Thoracic aorta (tissue), 2 donors: ENCODE measurements at places on chromosomes 1 and 21.

DNA sequence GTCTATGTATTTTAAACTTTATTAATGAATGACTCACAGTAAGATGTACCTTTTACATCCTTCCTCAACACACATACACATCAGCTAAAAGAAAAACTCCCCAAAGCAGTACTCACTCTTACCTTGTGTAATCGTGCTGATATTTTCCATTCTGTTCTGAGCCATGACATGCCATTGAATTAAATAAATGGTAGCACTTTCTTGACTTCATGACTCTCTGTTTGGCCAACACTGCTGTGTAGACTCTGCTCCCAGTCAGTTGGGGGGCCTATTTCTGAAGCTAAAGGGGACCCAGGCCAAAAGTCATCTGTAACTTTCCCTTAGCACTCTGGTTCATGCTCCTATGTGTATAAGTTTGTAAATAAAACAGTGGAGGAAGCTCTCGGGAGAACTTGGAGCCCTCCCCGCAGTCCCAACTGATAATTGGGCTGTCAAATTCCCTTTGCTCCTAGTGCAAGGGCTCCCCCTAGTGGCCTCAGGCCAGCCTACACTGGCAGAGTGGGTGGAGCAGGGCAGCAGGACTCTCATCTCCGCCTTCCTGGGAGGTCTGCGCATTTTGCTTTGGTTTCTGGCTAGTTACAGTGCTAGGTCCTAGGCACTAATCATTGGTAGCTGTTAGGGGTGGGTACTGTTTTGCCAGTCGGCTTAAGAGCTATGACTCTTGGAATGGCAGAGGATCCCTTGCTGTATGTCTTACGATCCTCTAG, 1.7 kb upstream of the FYB2 start:
- no peak for DNase-seq

DNA sequence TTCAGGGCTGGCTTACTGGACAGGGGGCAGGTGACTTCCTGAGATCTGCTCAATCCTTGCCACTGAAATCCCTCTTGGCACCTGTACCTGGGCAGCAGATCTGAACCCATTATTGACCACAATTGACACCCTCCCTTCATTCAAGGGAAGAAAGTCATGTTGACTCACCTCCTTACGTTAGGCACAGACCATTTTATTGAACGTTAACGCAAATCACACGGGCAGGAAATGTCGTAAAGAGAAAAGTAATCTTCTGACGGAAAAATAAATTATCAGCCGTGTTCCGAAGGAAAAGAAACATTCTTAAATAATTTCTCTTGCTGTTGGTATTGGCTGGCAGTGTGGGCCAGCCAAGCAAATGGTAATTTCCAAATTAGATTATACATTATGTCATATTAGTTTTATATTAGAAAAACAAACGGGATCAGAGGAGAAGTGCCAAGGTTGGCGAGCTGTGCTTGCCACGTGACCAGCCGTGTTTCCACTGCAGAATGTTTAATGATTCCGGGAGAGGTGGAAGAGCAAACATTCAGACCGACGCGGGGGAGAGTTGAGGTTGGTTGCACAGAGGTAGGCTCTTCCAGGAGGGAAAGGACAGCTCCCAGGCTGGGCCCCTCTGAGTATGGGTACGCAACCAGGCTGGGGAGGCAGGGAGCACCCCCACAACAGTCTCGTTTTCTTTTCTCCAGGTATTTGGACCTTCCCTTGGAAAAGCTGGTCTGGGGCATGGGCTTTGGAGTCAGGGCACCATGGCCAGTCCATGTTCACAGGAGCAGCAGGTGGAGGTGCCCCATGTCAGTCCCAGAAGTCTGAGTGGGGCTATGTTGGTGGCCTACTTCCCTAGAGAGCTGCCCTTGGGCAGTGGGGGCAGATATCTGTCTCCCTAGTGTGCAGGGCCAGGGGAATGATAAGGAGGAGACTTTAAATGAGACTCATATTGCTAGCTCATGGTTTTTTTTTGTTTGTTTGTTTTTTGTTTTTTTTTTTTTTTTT, 121.1 kb downstream of the FOXD2 start:
- DNase-seq, result no peak

- no peak for DNase-seq
Measured at GRCh38 chr21:38289705-38290485, 33.1 kb downstream of the KCNJ15 start.

DNA sequence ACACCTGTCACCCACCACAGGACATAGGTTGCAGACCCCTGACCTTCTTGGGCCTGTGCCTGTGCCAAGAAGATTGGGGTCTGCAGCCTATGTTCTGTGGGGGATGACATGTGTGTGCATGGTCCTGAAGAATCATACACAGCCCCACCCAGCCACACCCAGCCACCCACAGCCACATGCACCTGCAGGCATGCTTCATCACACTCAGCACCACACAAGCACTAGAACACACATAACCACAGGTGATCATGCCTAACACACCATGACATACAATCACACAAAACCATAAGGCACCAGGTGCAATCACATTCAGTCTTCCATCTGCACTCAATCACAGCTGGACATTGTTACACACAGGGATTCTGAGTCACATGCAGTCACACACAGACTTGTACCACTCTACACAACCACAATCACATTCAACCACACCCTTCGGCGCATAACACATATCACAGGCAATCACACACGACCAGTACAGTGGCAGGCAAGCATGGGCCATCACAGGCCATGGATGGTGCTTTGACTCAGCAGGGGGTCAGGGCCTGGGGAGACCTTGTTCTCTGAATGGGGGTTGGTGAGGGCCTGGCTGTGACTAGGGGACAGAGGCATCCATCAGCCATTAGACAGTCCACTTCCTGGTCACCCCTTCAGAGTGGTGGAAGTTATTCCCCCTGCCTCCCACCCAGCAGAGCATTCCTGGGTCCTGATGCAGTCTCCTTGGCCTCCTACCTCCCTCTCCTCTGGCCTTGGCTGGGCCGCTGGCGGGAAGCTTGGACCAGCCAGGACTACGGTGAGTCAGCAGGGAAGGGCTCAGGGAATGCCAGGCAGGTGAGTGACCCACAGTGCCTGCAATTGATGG, 44.3 kb upstream of the EPS8L3 start:
- DNase-seq, result no peak

- no peak for DNase-seq
Measured at GRCh38 chr1:31732343-31732742, 28.5 kb upstream of the COL16A1 start.

DNA sequence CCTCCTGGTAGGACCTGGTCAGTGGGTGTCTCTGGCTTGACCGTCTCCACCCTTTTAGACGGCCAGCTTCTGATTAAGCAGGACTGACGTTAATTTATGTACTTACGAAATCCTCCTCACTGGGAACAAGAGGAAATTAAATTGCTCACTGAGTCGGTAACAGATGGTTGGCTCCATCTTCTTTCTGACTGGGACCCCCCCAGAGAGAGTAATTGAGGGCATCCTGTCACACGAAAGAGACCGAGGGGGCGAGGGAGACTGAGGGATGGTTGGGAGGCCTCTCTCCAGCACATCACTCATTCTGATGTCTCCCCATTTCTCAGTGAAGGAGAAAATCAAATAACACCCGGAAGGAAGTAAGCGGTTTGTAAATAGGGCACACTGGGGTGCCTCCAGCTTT, 104.8 kb downstream of the OMA1 start:
- no peak for DNase-seq

- no peak for DNase-seq
Measured at GRCh38 chr1:216071262-216071661, 352.0 kb downstream of the USH2A start.

- no peak for DNase-seq
Measured at GRCh38 chr1:247557926-247558674, 9.2 kb downstream of the GCSAML start.

DNA sequence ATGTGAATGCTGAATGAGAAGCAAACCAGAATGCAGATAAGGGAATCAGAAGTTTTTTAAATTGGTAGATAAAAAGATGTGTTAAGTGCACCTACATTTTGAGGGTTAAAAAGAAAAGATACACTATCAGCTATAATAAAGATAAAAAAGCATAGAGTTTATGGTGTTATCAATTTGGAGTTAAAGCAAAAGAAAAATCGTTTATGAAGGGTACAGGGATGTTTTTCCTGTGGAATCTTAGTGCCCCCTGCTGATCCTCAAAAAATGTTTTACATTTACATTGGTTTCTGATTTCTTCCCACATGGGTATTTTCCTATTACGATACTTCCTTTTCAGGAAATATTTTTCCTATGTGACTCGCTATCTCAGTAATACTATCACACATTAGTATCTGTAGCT, 293.5 kb downstream of the MRPL39 start:
- DNase-seq, result no peak

DNA sequence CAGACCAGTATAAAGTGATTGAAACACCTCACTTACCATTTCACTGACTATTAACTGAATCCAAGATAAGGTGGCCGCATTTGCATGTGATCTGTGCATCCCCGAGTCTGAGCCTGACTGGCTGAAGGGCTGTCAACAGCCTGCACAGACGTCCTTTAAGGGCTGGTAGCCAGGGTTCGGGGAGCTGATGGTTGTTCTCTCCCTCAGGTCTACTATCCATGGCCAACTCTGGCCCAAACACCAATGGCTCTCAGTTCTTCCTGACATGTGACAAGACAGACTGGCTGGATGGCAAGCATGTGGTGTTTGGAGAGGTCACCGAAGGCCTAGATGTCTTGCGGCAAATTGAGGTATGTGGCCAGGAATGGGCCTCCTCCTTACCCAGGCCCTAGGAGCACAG, 14.0 kb downstream of the PPIE start:
- DNase-seq, result no peak

GRCh38 chr1:22601610-22602009, 34.8 kb upstream of the C1QA start:
- DNase-seq, result no peak

- DNase-seq, result no peak
Measured at GRCh38 chr21:34845521-34846451, 177.0 kb downstream of the CLIC6 start.
